Activated CD4-positive, alpha-beta T cell treated with anti-CD3 and anti-CD28 coated beads, Interleukin-2, amount 50 U/mL, for 24 hours (primary cell): ENCODE measurements at places on chromosomes 1 and 21.

DNA sequence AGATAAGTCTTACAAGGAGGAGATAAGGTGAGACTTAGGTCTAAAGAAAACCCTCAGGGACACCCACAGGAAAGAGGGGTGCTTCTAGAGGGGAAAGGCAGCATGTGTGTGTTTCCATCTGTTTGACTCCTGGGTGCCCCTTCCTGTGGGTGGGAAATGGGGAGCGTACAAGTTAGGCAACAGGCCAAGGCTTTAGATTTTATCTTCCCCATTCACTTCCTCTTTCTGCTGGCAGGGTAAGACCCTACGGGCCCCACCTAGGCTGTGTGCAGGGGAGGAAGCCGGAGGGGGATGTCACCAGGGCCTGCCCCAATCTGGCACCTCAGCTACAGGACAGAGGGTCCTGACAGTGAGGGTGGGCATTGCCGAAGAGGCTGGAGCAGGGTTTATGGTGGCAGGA, 2.5 kb upstream of the OLIG1 start:
- no peak for DNase-seq

DNA sequence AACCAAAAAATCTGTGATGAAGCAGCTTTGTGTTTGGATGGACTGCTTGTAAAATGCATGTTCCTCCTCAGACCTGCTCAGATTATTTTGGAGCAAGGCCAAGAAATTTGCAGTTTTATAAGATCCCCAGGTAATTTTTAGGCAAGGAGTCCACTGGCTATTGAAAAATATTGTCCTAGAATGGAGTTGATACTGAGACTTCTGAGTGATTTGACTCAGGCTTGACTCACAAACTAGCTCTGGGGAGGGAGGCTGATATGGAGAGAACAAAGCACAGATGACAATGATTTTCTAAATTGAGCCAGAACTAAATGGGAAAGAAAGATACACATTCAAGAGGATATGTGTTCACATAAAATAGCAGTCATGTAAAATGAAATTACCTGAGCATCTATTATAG, 36.7 kb downstream of the AGL start:
- DNase-seq, result no peak

- no peak for DNase-seq
These were observed 18.1 kb downstream of the NOS1AP start for GRCh38 chr1:162087574-162087973.

GRCh38 chr1:87291107-87291506, 37.6 kb upstream of the LMO4 start:
- no peak for DNase-seq

GRCh38 chr1:225111000-225111399, 181.5 kb downstream of the DNAH14 start:
- no peak for DNase-seq

- DNase-seq, result no peak
These were observed 16.6 kb downstream of the BCAR3 start for GRCh38 chr1:93665015-93665414.

GRCh38 chr1:213622365-213623063, 365.3 kb upstream of the PROX1 start:
- DNase-seq, result no peak

GRCh38 chr1:58781541-58782177, 2.2 kb downstream of the JUN start:
- no peak for DNase-seq

DNA sequence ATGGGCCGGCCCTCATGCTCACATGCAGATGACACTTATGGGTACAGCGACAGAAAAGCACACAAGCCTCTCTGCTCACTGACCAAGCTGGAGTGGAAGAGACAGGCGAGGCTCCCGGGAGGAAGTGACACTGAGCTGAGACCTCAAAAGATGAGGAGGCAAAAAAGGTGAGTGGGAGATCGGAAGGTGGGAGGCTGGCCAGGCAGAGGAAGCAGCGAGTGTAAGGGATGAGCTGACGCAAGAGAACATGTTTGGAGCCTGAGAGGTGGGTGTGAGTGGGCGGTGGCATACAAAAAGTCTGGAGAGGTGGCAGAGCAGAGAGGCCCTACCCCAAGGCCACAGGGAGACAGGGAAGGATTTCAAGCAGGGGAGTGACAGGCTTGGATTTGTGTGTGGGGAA, 18.2 kb upstream of the CDCP2 start:
- no peak for DNase-seq

- DNase-seq, result no peak
These were observed 6.5 kb downstream of the CCSAP start for GRCh38 chr1:229336345-229336744.

GRCh38 chr1:193558491-193559028, 372.1 kb upstream of the B3GALT2 start:
- DNase-seq, result no peak
